Muscle of leg (tissue), 16 donors: ENCODE measurements at places on chromosomes 6 and 20.
A peak's percentile ranks its signal among the peaks of the same experiment; 100 is the strongest.

GRCh38 chr6:143575901-143576426 lies 64.4 kb upstream of the FUCA2 start:
- DNase-seq: peak; percentile 99

DNA sequence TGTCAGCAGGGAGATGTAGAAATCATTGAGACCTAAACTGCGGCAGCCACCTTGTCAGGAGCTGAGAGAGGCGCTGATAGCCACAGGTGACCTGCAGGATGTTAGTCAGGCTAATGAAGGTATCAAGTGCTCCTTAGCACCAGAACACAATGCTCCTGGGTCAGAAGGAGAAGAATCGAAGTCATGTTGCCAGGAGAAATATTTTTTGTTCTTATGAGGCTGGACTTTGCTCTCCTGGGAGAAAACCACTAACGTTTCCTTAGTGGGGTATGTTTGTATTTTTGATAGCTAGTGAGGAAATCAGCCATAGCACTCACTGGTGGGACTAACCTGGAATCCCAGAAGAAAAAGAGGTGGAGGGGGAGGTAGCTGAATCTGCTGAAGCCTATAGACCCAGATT lies 120.9 kb upstream of the LRFN2 start:
- DNase-seq: no peak

- DNase-seq: peak; percentile 67
Observed at GRCh38 chr6:26554697-26555504, 16.7 kb downstream of the HMGN4 start.

GRCh38 chr6:124868481-124868880 lies 93.8 kb upstream of the RNF217 start:
- DNase-seq: no peak

- no peak for DNase-seq
Observed at GRCh38 chr6:117195728-117196127, 69.6 kb upstream of the VGLL2 start.

DNA sequence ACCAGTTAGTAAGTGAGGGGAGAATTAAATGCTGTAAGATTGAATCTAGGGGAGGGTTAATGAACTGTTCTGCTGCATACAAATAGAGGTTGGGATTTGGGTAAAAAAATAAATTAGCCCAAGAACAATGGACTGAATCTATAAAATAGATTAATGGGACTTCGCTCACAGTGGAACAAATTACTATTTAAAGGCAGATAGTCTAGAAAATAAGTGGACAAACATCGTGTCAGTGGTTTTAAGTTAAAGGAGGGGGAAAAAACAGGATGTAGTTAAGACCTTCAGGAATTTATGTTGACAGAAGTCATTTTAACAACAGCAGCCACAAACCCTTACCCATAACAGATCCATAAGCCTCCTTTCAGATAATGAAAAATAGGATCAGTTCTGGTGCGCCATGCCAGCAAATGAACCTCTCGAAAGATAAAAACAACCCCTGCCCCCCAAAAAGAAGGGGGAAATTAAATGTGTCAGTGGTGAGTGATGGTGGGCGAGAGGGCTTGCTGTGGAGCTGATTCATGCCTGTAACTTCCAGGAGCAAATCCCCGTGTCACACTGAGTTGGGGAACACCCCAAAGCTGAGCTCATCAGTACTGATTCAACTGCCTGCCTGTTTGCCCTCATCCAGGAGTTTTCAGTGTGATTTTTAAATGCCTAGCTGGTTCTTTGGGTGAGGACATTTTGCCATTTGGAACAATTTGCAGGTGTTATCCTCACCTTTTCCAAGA lies 86.8 kb downstream of the PPP1R14C start:
- DNase-seq: peak; percentile 25

GRCh38 chr6:30093951-30094661 lies 18.5 kb upstream of the RNF39 start:
- DNase-seq: no peak

GRCh38 chr6:91464201-91464600 lies 877.3 kb upstream of the MAP3K7 start:
- DNase-seq: no peak
